Calu3 (cell line): ENCODE measurements at places on chromosomes 16 and 17. TPM values are rescaled to one million over a fixed set of nuclear protein-coding genes. Genes with fewer than 3 reads are reported as not detected.

The TEKT1 gene
- total RNA-seq = not detected in 2 replicates

DNA sequence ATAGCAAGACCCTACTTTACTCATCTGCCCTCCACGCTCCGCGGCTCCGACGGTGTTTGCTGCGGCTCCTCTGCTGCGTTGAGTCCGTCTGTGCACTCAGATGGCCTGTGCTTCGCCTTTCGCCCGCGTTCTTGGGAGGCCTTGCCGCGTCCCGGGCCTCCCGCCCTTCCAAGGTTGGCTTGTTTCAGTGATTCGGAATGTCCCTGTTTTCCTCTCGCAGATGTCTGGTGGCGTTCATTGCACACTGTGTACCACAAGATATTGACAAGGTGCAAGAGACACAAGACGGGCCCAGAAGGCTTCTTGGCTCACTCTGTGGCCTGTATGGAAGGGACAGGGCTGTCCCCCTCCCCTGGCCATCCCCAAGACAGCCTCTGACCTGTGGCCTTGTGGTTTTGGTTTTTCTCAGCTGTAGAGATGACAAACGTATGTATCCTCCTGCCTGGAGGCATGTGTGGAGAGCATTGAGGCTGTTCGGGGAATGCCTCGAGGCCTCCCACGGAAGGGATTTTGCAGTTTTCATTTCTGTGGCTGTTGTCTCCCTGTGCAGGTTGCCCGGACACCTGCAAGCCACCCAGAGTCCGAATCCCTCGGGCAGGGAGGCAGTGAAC, 15.4 kb downstream of the MGRN1 start:
- DNase-seq = no peak

- no peak for DNase-seq
These were observed 23.5 kb downstream of the LGALS3BP start for GRCh38 chr17:78956254-78956653.

DNA sequence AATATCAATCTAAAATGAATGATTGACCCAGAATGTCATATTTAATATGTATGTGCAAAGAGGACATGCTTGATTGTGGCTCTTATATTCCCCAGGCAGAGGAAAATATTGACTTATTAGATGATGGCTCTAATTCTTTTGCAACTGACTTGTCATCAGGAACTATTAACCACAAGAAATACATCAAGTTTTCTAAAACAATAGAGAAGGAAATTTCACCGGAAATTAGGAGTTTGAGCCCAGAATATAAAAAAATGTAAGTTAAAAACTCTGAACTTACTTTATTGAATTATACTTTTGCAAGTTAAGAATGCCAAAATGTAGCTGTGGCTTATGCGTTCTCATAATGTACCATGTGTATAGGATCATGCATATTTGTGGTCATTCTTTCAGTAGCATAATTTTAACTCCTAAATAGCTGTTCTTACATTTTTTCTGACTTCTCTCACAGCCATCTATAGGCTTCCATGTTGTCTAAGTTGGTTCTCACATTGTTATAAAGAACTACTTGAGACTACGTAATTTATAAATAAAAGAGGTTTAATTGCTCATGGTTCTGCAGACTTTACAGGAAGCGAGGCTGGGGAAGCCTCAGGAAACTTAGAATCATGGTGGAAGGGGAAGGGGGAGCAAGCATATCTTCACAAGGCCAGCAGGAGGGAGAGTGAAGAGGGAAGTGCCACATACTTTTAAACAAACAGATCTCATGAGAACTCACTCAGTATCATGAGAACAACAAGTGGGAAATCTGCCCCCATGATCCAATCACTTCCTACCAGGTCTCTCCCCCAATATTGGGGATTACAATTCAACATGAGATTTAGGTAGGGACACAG, 11.6 kb downstream of the EFCAB13 start:
- no peak for DNase-seq

The ZP2 gene
- total RNA-seq = not detected in 2 replicates

The TBC1D26 gene
- 0.19 TPM in 1 of 2 replicates, not detected in the other for total RNA-seq

The SOX15 gene
- total RNA-seq = not detected in 2 replicates

The GUCY2D gene
- total RNA-seq = not detected in 2 replicates

DNA sequence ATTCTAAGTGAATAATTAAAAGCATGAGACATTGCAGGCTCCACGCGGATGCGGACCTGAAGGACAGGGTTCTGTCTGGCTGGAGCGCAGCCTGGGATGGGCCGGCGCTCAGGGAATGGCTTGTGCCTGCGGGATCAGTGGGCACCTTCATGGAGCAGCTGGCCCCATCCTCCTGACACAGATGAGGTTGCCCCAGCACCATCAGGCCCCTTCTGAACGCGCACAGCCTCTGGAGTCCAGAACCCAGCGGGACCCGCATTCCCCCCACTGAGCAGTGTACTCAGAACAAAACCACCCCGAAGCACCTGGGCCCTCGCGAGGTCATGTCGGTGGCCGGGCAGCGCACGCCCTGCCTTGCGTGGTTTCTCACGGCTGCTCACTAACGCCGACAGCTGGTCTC, 70.5 kb upstream of the CHMP6 start:
- no peak for DNase-seq

GRCh38 chr16:55949518-55949917, 74.3 kb upstream of the CES5A start:
- no peak for DNase-seq

DNA sequence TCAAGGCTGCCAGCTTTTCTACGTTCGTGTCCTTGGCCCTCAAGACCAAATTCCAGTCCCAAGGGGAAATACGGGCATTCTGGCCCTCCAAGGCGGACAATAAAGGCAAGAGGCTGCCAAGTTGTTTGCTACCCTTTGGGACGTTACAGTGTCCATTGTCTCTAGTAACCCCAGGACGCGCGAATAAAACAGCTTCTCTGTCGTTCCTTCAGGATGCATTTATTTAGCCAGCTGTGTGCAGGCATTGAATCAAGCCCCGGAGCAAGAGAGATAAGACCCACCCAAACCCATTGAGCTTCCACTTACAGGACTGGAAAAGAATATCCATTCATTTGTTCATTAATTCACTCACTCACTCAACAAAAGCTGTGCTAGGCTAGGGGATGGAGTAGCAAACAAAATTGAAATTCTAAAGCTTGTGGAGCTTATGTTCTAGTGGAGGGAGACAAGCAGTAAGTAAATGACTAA, 656 bp downstream of the MRPL58 start:
- DNase-seq = no peak

DNA sequence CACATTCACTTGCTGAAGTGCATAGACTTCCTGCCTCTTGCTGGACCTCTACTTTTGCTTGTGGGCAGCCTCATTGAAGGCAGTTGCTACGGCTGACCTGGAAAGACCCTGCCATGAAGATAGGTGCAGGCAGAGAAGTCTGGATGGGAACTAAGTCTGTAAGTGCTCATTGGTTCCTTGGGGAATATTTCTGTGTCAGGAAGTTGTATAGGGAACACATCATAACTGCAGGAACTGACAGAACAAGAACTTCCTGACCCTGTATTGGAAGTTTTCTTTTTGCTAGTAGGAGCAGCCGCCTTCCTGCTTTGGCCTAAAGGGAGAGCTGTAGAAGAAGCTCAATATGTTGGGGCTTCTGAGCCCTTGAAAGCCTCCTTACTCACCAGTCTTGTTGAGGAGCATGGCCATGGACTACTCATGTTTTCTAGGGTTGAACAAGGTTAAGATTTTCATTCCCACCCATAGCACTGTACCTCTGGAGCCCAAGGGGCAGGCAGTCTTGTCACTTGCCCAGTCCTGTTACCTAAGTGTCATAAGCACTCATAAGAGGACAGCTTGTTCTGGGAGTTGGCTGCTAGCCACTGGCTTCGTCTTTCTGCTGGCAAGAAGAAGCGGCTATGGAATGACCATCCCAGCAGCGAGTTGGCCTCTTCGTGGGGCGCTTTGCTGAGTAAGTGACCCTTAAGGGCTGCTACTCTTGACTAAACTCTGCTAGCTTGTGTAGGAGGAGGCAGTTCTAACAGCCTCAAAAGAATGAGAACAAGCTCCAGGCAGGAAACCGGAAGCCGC, 7.2 kb downstream of the UBFD1 start:
- no peak for DNase-seq

GRCh38 chr17:38425744-38426143, 2.5 kb upstream of the ARHGAP23 start:
- no peak for DNase-seq
